ENCODE measurements at places on chromosomes 3 and 15.
A peak's percentile ranks its signal among the peaks of the same experiment; 100 is the strongest.

- no peak for DNase-seq
Observed at GRCh38 chr3:159253860-159254259, 452.0 kb downstream of the MFSD1 start.

- DNase-seq: no peak
Observed at GRCh38 chr3:83453056-83453455, 1505.7 kb upstream of the CADM2 start.

DNA sequence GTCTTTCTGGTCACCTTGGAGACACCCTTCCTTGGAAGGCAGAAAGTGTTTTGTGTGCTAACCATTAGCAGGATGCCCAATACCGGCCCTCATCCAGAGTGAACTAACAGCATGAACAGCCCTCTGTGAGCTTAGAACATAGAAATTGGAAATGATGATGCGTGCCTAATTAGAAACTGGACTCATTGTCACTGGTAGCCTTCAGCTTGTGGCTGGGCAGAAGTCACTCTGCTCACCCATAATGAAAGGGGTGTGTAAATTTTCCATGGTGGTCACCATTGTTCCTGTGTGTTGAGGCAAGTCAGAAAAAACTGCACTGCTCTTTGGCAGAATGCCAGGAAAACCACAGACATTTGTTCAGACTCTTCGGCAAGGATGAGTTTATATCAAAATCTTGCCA is 74.7 kb upstream of the CNTN4 start:
- DNase-seq: no peak

DNA sequence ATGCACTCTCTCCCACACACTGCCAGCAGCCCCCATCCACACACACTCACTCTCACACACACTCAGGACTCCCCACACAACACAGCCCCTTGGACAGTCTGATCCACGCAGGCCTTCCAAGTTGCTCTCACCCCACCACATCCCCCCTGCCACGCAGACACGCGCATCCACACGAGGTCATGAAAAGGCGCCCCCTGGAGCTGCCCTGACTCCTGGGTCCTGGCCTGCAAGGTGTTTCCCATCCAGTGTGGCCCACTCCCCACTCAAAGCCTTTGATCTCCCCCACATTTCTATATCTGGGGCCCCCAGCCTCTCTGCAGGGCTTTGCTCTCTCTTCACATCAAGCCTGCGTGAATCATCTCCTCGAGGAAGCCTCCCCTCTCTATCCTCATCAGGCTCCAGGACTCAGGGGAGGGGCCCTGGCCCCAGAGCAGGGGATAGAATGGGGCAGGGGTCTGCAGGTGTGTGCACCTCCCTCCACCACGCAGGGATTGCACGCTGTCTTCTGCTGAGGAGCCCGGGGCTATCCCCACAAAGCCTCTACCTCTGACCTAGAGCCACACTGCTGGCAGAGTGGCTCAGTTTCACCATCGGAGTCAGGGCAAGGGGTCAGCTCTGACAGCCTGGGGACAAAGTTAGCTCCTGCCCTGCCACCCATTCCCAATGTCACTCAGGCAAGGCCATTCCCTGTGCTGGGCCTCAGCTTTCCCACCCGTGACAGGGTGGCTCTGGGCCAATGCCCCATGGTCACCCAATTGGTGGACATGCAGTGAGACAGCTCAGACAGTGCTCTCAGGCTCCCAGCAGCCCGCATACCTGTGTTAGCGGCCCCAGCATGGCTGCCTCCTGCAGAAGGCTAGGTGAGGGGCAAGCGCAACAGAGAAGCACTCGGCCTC is 6.4 kb downstream of the MYL3 start:
- DNase-seq: no peak

DNA sequence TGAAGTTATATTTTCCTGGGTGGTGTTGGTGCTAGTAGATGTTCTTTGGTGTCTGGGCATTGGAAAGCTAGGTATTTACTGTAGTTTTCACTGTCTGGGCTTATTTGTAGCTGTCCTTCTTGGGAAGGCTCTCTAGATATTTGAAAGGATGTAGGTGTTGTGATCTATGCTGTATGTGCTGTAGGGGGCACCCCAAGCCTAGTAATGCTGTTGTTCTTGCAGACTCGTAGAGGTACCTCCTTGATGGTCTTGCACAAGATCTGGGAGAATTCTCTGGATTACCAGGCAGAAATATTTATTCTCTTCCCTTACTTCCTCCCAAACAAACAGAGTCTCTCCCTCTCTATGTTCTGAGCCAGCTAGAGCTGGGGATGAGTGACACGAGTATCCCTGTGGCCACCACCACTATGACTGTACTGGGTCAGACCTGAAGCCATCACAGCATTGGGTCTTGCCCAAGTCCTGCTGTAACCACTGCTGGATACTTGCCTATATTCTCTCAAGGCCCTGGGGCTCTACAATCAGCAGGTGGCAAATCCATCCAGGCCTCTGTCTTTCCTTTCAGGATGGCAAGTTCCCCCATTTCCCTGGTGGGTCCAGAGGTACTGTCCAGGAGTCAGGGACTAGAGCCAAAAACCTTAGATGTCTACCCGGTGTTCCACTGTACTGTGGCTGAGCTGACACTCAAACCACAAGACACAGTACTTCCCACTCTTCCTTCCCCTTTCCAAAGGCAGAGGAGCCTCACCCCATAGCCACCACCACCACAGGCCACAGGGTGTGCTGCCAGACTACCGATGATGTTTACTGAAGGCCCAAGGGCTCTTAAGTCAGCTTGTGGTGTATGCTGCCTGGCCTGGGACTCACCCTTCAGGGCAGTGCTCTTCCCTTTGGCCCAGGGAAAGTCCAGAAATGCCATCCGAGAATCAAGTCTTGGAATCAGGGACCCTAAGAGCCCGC is 195.2 kb upstream of the DPPA4 start:
- DNase-seq: peak; percentile 22

DNA sequence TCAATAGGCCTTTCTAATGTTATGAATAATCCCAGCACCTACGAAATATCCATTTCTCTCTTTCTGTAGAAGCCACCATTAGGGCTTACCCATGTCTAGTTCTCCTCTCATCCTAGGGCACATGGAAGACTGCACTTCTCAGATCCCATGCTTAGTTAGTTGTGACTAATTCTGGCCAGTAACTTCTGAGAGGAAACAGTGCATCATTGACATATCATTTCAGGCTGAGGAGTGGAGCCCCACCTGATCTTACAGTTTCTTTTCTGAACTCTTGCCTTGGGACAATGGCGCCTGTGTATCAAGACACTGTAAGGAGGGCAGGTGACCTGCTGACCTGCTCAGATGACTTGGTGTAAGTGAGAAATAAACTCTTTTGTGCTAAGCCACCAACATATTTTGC is 39.4 kb upstream of the TBL1XR1 start:
- no peak for DNase-seq

- no peak for DNase-seq
Observed at GRCh38 chr3:167761302-167761701, 25.8 kb downstream of the SERPINI1 start.

DNA sequence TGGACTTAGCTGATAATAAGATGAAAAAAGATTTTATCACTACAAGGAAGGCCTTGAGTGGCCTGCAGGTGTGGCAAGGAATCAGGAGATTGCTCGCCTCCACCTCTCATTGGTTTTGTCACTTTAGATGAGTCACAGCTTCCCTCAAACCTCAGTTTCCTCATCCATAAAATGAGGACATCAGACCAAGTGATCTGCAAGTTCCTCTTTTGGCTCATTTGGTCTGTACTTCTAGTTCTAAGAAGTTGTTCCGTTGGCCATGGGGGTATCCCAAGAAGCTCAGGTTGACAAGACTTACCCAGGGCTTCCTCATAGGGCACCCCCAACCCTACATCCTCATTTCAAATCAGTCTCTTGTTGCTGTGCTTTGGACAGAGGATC is 254.1 kb downstream of the UACA start:
- DNase-seq: no peak

DNA sequence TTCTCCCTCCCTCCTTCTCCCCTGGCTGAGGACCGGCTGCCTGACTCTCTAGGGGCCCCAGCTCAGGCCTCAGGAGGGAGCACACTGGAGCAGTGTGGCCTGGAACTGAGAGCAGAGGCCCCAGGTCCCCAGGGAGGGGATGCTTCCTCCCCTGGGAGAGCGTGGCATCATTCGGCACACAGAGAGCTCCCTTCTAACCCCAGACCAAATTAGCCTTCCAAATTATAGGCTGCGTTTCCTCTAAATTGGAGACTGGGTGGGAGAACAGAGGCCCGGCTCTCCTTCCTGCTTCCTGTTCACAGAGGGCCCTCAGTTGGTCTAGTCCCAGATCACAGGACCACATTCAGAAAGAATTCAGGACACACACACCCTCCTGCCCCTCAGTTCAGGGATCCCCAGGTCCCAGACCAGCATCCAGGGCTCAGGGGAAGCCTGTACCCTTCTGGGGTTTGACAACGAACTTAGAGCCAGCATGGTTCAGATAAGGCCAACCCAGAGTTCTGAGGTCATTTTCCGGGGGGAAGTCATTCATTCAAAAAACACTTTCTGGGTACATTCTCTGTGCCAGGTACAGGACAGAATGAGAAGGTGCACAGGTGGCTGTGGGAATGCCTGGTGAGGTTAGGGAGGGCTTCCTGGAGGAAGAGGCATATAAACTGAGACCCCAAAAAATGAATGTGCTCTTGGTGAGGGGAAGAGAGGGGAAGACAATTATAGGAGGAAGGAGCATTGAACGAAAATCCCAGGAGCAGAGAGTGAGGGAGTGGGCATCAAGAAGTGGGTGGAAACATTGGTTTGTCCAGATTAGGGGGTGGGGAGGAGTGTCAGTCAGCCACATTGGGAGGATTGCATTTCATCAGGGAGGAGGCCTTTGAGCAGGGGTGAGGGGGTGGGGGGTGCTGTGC is 28.4 kb upstream of the RPL29 start:
- DNase-seq: no peak

DNA sequence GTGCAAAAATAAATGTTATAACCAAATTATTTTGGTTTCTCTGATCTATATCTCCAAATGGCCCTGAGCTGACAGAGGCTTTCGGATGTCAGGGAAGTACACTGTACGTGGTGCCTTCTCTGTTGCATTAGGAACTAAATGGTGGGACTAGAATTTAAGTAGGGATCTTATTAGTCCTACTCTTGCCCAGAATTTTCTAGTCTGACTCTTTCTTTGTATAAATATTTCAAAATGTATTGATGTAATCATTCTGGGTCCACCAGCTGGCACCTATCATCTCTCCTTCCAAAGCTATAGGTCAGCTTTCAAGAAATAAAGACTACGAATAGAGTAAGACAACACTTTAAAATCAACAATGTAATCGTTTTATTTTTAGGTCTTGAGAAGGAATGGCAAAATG is 22.3 kb upstream of the MLF1 start:
- no peak for DNase-seq

DNA sequence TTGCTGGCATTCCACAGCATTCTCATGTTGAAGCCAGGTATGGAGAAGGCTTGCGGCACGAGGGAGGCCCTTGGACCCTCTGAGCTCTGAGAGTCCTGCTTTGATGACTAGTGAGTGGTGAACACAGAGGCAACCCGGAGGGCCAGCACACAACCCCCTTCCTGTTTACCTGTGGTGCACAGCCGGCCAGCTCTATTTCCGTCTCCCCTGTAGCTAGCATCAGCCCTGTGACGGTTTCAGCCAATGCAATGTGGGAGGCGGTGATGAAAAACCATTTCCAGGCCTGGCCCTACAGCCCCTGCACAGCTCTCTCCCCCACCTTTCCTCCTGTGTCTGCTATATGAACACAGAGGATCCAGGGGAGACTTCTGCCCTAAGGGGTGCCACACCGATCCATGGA is 76.8 kb upstream of the KLHL25 start:
- no peak for DNase-seq

DNA sequence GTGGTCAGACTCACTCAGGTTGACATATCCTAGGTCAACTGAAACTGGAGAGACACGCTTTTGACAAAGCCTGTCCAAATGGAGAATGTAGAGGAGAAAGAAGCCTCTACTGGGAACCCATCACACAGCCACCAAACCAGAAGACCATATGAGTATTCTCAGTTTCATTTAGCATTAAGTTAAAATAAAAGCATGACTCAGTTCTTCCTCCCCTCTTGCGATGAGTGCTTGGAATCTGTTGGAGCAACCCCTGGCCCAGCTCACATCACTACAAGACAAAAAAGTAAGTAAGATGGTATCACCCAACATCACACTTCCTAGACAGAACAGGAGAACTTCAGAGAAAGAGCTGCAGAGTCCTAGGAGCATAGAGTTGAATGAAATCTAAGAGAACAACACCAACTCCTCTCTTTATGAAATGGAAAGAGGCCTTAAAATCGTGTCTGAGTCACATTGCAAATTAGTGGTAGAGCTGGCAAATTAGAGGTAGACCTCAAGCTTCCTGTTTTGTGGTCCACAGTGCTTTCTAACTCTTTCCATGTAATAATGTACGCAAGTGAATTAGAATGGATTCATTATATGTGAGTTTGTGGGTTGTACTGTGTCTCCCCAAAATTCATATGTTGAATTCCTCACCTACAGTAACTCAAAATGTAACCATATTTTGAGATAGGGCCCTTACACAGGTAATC is 51.2 kb downstream of the FGF12 start:
- DNase-seq: no peak

GRCh38 chr3:99579246-99579645 is 59.1 kb upstream of the COL8A1 start:
- no peak for DNase-seq

DNA sequence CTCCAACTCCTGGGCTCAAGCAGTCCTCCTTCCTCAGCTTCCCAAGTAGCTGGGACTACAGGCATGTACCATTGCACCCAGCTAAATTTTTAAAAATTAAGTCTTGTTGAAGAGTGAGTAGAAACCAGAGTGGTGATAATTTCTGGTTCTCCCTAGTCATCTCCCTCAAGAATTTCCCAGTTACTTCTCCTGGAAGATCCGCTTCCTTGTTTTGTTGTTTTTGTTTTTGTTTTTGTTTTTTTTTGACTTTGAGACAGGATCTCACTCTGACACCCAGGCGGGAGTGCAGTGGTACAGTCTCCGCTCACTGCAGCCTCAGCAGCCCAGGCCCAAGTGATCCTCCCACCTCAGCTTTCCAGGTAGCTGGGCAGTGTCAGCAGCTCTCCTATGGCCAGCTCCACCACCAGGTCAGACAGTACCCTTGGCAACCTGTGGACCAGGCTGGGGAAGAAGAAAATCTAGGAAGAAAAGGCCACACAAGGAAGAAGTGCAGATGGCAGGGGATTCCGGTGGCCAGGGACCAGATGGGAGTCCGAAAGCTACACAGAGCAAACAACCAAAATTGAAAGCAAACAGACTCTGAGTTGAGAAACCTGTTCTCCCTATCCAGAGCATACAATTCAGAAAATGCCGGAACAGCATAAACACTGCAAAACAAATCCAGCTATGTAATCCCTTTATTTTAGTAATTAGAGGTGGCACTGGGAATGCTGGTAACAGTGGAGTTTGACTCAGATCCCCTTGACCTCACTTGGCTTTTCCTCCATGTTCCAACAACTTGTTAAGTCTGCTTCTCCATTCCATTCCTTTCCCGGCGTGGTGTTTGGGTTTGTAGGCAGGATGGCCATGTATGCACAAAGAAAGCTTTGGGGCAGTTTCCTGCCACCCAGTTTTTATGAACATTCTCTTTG is 266.6 kb upstream of the CTDSPL start:
- no peak for DNase-seq
